Fibroblast of skin of back (primary cell): ENCODE measurements at places on chromosomes 6 and 20.

- DNase-seq: peak; percentile 5
These were observed 370.7 kb upstream of the AGPAT4 start for GRCh38 chr6:161644521-161644920.

DNA sequence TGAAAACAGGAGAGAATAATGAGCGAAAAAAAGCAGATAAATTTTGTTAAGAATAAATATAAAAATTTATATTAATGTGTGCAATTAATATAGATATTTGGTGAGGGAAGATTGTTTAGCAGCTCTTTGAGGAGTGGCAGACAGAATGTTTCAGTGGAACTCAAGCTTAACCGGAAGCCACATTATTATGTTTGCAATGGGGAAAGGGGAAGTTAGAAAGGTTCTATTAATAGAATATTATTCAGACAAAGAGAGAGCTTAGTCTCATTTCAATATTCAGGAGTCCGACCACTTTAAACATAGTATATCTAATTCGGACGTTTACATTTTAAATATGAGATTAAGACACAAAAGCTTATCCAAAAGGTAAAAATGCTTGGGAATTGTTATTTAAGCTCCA lies 81.6 kb upstream of the KHDRBS2 start:
- no peak for DNase-seq

GRCh38 chr20:36182604-36183154 lies 28.1 kb downstream of the EPB41L1 start:
- no peak for DNase-seq

DNA sequence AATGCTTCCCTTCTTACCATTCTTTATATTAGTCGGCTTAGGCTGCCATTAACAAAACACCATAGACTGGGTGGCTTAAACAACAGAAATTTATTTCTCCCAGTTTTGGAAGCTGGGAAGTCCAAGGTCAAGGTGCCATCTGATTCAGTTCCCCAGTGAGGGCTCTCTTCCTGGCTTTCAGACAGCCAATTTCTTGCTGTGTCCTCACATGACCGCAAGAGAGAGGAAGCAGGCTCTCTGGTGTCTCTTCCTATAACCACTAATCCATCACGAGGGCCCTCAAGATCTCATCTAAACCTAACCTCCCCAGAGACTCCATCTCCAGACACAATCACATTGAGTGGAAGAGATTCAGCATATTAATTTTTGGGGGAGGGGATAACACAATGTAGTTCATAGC lies 193.0 kb upstream of the SGK1 start:
- DNase-seq: no peak
